Cardiac atrium fibroblast (primary cell): ENCODE measurements at places on chromosomes 7 and 10. TPM values are rescaled to one million over a fixed set of nuclear protein-coding genes. Genes with fewer than 3 reads are reported as not detected.

Gene SLC18A3
- total RNA-seq: 1.3 TPM in 1 of 2 replicates, not detected in the other

Gene NKX2-3
- not detected in 2 replicates for total RNA-seq

Gene SNX8
- total RNA-seq: 12.3 and 28.4 TPM in 2 replicates

Gene KDM7A
- 3.1 and 3.7 TPM in 2 replicates for total RNA-seq

Gene OR13A1
- not detected in 2 replicates for total RNA-seq

Gene COPG2
- 17.1 and 20.6 TPM in 2 replicates for total RNA-seq

Gene ANKRD30A
- not detected in 2 replicates for total RNA-seq

Gene CNTNAP2
- under 0.01 TPM in 1 of 2 replicates, not detected in the other for total RNA-seq

Gene RAB19
- not detected in 2 replicates for total RNA-seq

Gene TUBB8
- total RNA-seq: not detected in 2 replicates

Gene CALCR
- total RNA-seq: not detected in 2 replicates

Gene OPN1SW
- not detected in 2 replicates for total RNA-seq
